ENCODE measurements at places on chromosomes 7 and 10.

DNA sequence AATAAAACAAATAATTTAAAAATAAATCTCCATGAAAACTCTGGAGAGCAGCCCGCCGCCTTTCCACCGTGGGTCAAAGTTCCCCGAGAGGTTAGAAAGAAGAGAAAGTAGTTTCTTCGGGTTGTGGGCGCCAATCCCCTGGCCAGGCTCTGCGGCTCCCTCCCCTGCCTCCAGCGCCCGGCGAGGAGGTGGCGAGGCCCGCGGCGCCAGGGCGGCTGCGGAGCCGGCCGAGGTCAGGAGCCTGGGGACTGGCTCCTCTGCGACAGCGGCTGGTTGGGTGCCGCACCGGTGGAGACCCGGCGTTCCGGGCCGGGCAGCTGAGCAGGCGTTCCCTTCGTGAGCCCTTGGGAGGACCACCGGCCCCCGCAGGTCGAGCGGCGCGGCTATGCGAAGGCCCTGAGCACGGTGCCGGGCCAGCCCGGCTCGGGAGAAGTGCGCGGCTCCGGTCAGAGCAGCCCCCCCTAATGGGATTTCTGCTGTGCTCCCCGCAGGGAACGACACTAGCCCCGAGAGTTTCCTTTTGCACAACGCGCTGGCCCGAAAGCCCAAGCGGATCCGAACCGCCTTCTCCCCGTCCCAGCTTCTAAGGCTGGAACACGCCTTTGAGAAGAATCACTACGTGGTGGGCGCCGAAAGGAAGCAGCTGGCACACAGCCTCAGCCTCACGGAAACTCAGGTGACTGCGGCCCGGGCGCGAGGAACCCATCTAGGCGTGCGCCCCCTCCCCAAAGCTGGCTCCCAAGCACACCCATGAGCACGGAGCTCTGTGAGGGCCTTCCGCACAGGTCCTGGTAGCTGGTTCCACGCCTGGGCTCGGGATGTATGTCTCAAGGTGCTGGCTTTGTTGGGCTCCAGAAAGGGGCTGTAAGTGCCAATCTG is 2.8 kb downstream of the EMX2 start:
- peak; percentile 55 for DNase-seq

DNA sequence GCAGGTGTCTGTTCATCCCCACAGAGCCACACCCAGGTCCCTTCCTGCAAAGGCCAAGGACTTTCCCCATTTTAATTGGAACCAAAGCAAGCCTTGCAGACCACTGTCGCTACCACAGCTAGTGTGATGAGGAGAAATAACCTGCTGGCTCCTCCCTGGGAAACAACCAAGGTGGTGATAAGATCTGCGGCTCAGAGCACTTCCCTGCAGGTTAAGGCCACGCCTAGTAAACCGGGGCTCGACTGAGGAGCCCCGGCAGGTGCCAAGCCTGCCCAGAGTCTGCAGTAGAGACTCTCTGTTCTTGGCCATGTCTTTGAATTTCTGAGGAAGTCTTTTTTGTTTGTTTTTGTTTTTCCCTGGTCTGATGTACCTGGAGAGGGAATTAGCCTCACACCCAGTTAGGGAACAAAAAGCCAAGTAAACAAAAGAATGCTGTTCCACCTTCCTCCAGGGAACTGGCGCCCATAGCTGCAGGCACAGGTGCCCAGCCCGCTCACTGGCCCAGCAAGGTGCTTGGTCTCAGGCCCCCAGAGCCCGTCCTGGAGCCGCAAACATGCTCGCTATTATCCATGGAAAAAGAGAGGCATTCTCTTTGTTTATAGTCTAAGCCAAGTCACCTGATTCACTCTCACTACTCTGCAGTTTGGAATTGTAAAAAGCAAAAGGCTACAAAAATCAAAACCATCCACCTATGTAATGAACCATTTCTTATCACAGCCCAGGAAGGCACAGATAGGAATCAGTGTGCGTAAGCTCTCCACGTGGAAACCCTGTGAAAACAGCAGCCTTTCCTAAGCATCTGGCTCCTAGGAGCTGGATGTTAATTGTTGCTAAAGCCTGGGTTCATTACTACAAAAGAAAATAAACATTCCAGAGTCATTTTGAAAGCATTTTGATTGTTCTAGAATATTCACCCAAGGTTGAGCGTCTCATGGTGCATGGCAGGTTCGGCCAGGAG is 2.7 kb downstream of the GPR146 start:
- DNase-seq, result no peak

DNA sequence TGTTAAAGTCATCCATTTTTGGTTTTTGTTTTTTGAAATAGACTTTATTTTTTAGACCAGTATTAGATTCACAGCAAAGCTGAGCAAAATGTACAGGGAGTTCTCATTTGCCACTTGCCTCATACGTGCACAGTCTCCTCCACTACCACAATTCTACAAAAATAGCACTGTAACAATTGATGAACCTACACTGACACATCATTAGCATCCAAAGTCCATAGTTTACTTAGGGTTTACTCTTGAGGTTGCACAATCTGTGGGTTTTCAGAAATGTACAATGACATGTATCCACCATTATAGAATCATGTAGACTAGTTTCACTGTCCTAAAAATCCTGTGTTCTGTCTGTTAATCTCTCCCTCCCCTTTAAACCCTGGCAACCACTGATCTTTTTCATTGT is 125.8 kb upstream of the PDSS1 start:
- no peak for DNase-seq

GRCh38 chr10:118472415-118473304 is 122.8 kb downstream of the PRLHR start:
- no peak for DNase-seq

- no peak for DNase-seq
Measured at GRCh38 chr10:113028456-113029440, 78.7 kb downstream of the TCF7L2 start.

DNA sequence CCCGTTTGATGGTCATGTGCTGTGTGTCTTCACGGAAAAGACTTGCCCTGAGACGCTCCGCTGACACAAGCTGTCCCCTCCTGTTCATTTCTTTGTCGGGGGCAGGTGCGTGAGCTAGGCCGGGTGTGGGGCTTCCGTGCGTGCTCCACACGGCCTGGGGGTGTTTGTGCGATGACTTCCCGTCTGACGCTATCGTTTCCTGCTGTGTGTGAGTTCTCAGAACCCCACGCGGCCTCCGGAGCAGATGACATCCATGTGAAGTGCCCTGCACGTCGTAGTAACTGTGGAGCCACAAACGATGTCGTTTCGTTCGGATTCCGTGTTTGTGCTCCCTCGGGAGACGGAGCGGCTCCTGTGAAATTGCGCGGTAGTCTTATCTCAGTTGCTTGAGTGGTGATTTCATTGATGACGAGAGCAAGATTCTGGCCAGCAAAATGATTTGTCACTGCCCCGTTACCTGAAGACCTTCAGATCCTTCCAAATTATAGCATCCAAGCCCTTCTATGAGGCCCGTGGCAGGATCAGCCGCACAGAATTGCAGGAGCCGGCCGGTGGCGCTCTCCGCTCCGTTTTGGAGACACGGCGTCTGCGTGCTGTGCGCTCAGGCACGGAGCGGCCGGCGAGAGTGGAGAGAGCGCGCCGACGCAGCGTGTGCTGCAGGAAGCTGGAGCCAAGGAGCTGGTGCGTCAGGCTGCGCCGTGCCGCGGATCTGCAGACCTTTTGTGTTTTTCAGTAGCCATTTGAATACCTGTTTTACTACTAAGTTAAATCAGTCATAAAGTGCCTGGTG is 94.9 kb downstream of the NKX6-2 start:
- DNase-seq, result peak; percentile 15

GRCh38 chr10:61136139-61136538 is 192.2 kb upstream of the RHOBTB1 start:
- peak; percentile 31 for DNase-seq

GRCh38 chr7:100247152-100247757 is 27.5 kb downstream of the PVRIG start:
- DNase-seq, result peak; percentile 91

GRCh38 chr10:7855205-7855604 is 36.9 kb downstream of the TAF3 start:
- peak; percentile 41 for DNase-seq

- peak; percentile 95 for DNase-seq
Measured at GRCh38 chr7:128783143-128783861, 7.7 kb upstream of the OPN1SW start.

DNA sequence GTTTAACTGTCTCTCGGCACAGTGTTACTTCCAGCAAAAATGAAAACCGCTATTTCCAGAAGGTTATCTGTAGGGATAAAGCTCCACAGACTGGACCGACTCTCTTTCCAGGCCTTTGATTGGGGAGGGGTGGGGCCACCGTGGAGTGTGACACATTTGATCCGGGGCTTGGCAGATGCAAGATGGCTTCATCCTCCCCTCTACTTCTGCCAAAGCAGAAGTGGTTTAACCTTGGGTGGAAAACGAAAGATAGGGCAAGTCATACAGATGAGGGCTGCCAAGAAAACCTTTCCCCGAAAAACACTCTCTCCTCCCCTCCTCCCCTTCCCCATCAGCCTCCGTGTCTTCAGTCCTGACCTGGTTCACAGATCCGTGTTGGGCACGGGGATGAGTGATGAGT is 139.7 kb upstream of the SH2B2 start:
- no peak for DNase-seq

DNA sequence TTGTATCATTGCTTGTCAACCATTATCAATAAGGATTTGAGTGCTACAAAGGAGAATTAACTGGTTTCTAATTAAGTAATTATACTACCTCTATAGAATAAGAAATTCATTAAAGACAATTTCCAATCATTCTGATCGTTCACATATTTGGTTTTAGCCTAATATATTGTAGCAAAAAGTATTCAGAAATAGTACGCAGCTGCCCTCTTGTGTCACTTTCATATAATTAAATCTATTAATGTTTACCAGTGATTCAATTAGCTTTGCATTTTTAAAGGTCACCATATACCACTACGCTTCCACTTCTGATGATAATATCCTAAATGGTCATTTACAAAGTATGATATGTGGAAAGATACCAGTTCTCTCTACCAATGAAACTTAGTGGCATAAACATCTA is 128.3 kb downstream of the NEBL start:
- DNase-seq, result no peak

- DNase-seq, result no peak
Measured at GRCh38 chr10:72375173-72375572, 20.5 kb upstream of the DNAJB12 start.

DNA sequence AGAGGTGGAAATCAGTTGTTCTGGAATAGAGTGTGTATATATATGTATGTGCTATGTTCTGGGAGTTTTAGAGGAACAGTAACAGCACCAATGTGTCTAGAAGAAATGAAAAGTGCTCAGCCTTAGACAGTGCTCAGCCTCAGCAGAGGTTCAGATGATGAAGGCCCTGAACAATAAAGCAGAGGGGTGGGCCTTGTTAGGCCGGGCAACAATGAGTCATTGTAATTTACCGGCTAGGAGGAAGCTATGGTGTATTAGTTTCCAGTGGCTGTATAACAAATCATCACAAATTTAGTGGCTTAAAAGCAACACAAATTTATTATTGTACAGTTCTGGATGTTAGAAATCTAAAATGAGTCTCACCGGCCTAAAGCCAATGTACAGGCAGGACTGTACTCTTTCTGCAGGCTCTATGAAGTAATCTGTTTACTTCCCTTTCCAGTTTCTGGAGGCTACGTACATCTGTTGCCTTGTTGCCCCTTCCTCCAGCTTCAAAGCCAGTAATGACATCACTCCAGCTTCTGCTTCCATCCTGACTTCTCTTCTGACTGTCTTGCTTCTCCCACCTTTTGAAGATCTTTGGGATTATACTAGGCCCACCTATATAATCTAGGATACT is 84.6 kb downstream of the CH25H start:
- no peak for DNase-seq

DNA sequence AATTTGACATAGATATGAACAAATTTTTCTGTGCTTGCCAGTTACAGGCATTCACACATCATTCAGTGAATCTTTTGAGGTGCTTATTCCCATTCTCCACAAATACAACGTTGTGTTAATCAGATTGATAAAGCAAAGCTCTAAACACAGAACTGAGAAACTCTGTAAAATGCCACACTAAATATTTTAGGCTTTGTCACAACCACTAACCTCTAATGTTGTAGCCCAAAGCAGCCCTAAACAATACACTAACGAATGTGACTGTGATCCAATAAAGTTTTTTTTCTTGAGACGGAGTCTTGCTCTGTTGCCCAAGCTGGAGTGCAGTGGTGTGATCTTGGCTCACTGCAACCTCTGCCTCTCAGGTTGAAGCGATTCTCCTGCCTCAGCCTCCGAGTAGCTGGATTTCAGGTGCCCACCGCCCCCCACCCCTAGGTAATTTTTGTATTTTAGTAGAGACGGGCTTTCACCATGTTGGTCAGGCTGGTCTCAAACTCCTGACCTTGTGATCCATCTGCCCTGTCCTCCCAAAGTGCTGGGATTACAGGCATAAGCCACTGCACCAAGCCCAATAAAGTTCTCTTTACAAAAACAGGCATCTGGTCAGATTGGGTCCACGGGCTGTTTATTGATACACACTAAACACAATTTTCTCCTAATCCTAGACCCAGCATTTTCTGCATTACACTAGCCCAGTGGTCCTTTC is 6.9 kb downstream of the CYCS start:
- no peak for DNase-seq

- DNase-seq, result peak; percentile 75
Measured at GRCh38 chr10:120948889-120949608, 97.9 kb downstream of the WDR11 start.

DNA sequence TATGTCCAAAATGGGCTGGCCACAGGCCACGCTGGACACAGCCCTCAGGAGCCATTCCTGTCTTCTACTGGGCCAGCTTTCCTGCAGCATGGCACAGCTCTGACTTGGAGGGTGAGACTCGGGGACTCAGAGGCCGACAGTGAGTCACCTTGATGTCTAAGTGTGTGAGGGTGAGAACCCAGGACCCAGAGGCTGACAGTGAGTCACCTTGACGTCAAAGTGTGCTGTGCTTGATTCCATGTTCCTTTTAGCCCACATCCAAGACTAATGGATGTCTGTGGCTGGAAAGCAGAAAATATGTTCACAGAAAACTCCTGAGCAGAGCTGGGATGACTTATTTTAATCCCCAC is 6.0 kb upstream of the FAM170B start:
- no peak for DNase-seq

DNA sequence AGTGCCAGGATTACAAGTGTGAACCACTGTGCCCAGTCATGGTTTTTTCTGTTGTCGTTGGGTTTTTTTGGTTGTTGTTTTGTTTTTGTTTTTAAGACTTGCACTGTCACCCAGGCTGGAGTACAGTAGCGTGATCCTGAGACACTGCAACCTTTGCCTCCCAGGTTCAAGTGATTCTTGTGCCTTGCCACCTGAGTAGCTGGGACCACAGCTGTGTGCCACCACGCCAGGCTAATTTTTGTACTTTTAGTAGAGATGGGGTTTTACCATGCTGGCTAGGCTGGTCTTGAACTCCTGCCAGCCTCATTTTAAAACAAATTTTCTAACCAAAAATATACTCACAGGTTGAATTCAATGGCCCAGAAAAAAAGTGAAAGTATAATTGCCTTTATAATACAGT is 174.1 kb downstream of the AHR start:
- DNase-seq, result no peak

GRCh38 chr7:10604128-10604527 is 369.5 kb upstream of the PHF14 start:
- DNase-seq, result no peak

- DNase-seq, result no peak
Measured at GRCh38 chr7:107939573-107940489, 48.8 kb downstream of the DLD start.

GRCh38 chr10:124453960-124454610 is 4.2 kb upstream of the NKX1-2 start:
- peak; percentile 40 for DNase-seq

- no peak for DNase-seq
Measured at GRCh38 chr7:149245744-149246143, 6.3 kb downstream of the ZNF212 start.

- DNase-seq, result no peak
Measured at GRCh38 chr7:29929018-29929807, 60.4 kb downstream of the SCRN1 start.

GRCh38 chr7:23687011-23687410 is 7.0 kb downstream of the FAM221A start:
- DNase-seq, result no peak

GRCh38 chr10:53079283-53079682 is 306.7 kb upstream of the MBL2 start:
- DNase-seq, result no peak

Measured in H9 (cell line).